ENCODE measurements at places on chromosomes 5 and 9.

DNA sequence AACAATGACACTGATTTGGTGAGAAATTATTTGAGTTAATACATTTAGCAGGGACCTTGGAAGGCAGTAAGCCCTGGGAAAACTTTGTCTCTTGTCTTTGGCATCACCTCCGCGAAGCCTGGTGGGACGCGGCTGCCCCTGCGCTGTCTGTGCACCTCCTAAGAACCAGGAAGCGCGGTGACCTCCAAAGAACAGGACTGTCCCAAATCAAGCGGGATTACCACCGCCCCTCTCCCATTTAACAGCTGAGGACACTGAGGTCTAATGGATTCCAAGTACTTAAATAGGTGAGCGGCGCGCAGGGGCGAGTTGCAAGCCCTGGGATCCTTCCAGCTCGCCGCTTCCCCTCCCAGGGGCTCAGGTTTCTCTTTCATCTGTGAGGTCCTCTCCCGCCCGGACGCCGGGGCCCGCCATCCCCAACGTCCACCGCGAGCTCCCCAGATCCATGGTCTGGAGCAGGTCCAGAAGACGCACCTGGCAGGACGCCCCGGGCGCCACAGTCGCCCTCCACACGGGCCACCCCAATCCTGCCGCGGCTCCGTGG lies 432 bp downstream of the STARD4 start:
- no peak for DNase-seq

DNA sequence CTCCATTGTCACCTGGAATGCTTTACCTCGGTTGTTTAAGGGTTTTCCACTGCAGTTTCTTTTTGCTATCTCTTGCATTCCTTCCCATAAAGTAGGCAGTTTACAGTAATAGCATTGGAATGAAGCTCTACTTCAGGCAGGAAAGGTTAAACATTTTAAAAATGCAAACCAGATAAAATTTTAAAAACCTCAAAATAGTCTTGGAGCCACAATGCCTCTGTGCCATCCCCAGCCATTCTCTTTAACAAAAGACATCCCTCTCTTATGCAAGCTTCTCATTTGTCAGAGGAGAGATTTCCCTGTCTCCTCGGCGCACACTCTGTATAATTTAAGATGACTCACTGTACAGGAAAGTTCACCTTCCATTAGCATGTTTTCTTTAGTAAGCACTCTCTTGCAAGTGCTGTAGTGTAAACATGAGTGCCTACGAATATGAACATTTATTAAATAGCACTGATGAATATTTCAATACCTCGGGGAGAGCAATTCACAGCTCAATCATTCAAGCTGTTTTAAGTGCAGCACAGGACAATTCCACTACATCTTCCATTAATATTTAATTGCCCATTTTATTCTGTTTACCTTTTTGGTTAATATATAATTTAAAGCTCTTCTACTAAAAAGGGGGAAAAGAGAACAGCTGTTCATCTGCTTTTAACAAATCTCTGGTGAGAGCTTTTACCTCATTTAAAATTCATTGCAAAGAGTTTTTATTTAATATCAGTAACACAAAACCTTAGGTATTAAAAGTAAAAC lies 343.6 kb downstream of the SPATA31D1 start:
- no peak for DNase-seq

DNA sequence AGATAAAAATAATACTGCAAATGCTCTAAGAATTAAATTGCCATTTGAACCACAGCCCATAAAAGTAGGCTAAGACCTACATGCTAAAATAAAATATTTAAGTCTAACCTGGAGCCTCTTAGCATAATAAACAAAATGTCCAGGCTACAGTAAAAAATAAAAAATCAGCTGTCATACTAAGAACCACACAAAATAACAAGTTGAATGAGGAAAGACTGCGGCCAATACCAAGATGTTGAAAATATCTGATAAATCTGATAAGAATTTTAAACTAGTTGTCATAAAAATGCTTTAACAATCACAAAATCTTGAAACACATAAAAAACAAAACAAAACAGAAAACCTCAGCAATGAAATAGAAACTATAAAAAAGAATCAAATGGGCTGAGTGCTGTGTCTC lies 336.9 kb upstream of the MSX2 start:
- DNase-seq = no peak

DNA sequence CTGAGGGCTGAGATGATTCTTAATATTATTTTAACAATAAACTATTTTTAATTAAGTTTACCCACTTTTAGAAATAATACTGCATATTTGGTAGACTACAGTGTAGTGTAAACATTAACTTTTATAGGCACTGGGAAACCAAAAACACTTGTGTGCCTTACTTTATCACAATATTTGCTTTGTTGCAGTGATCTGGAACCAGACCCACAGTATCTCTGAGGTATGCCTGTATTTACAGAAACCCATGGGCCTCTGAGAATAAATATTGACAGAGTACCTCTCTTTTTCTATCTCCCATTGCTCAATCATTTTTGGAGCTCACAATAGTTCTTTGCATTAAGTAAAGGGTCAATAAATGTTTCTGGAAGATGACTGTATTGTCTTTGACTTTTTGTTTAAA lies 73.3 kb downstream of the SLCO4C1 start:
- DNase-seq = no peak

DNA sequence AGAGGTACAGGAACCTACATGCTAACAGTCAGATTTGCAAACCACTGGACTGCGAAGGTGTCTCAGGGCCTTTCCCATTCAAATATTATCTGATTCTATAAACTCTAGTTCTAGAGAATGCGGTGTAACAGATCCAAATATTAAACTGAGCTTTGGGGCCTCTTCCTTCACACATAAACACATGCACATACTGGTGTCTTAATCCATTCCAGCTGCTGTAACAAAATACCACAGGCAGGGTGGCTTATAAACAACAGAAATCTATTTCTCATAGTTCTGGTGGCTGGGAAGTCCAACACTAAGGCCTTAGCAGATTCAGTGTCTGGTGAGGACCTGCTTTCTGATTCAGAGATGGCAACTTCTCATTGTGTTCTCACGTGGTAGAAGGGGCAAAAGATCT lies 30.2 kb downstream of the RETREG1 start:
- DNase-seq = no peak

DNA sequence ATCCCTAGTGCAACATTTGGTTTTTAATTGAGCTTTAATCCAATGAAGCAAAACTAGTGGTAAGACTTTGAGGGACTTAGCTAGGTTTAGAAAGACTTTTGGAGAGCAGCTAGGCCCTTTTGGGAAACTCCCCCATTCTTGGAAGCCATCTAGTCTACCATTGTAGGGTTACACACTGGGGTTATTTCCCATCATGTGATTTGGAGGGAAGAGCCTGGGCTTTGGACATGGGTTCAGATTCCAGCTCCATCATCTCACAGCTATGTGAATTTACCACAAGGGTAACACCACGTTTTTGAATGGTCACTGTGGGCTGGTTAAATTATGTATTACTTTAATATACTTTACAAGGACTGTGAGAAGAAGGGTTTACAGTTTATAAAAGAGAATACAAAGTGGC lies 18.3 kb upstream of the TNFSF15 start:
- no peak for DNase-seq

GRCh38 chr5:88770276-88771257 lies 112.4 kb downstream of the MEF2C start:
- no peak for DNase-seq

DNA sequence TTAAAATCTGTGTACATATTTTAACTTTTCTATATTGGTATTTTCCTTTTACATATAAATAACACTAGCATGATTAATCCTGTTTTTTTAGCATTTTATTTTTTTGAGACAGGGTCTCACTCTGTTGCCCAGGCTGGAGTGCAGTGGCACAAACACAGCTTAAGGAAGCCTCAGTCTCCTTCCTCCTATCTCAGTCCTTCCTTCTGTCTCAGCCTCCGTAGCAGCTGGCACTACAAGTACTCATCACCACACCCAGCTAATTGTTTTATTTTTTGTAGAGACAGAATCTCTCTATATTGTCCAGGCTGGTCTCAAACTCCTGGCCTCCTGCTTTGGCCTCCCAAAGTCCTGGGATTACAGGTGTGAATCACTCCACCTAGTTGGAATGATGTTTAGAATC lies 1.5 kb upstream of the C5orf24 start:
- no peak for DNase-seq

- DNase-seq = no peak
Observed at GRCh38 chr5:9617221-9617620, 12.9 kb downstream of the TAS2R1 start.

- DNase-seq = no peak
Observed at GRCh38 chr9:1513105-1513504, 462.9 kb downstream of the DMRT2 start.

GRCh38 chr5:110038297-110038997 lies 348.7 kb downstream of the MAN2A1 start:
- DNase-seq = no peak

DNA sequence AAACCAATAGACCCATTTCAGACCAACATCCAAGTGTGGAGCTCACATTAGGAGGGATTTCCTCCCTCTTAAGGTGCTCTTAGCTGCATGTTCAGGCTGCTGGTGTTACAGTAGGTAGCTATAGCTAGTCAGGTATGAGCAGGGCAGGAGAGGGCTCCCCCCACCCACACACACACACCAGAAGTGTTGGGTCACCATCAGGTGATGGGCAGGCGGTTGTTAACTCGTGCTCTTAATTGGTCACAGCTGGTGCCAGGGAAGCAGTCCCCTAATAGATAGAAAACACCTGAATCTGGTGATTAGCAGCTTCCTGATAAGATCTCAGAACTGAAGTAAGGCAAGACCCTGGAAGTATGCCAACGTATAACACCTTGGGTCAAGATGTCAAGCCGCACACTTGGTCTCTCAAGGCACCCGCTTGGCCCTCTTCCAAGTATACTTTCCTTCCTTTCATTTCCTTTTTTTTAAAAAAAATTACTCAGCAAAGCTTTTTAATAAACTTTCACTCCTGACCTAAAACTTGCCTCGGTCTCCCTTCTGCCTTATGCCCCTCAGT lies 532.4 kb downstream of the DNAH5 start:
- no peak for DNase-seq

DNA sequence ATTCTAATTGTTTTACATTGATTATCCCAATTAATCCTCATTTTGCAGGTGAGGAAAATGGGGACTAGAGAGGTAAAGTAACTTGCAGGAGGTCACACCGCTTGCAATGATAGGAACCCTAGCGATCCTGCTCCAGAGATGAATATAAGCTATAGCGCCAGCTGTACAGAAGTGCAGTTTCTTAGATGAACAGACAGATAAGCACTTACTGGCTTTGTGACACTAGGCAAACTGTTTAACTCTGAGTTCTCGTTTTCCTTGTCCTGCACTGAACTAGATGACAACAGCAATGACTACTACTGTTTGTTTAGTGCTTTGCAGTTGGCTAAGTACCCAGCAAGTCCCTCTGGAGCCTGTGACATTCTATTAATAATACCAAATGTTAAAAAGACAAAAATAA lies 11.1 kb downstream of the LHX6 start:
- no peak for DNase-seq

- no peak for DNase-seq
Observed at GRCh38 chr5:99724732-99725290, 796.0 kb upstream of the CHD1 start.

DNA sequence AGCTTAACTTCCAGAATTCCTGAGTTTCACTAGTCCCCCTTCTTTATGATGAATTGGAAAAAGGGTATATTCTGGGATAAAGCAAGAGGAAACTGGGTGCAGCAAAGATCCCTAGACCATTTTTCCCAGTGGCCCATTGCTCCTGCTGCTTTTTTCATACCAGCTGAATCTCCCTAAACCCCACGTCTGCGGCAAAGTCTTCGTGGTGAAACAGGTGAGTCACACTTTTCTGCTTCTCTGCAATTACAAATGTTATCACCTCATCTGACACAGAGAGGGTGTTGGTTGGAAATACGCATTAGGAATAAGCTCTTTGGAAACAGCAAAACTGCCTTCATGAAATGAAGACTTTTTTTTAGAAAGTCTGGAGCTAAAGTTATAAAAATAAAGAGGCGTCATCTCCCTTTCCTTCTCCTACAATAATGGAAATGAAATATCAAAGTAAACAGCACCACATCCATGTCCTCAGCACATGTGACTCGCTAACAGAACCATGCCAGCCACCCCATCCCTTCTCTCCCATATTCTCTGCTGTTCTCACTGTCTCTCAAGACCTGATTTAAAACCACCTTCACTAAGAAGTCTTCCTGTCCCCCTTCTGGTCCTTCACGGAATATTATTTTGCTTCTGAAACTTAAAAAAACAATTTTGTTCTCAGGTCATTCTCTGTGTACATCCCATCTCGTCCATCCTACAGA lies 39.5 kb upstream of the GLRX start:
- no peak for DNase-seq
